ENCODE measurements at places on chromosomes 11 and 22. TPM values are rescaled to one million over a fixed set of nuclear protein-coding genes. Genes with fewer than 3 reads are reported as not detected.
A peak's percentile ranks its signal among the peaks of the same experiment; 100 is the strongest.

GRCh38 chr11:31106968-31107576 is 262.5 kb downstream of the DCDC1 start:
- H3K36me3 ChIP-seq: no peaks in the 10 kb centered on the region
- DNase-seq: no peak
- H3K4me1 ChIP-seq: no peaks in the 10 kb centered on the region
- H3K27me3 ChIP-seq: no peaks in the 10 kb centered on the region
- no peak overlapping the region for H3K27ac ChIP-seq

- no peaks in the 10 kb centered on the region for H3K36me3 ChIP-seq
- DNase-seq: no peak
- no peak overlapping the region for H3K27ac ChIP-seq
- no peaks in the 10 kb centered on the region for H3K27me3 ChIP-seq
Measured at GRCh38 chr22:25669253-25670069, 72.5 kb upstream of the MYO18B start.

DNA sequence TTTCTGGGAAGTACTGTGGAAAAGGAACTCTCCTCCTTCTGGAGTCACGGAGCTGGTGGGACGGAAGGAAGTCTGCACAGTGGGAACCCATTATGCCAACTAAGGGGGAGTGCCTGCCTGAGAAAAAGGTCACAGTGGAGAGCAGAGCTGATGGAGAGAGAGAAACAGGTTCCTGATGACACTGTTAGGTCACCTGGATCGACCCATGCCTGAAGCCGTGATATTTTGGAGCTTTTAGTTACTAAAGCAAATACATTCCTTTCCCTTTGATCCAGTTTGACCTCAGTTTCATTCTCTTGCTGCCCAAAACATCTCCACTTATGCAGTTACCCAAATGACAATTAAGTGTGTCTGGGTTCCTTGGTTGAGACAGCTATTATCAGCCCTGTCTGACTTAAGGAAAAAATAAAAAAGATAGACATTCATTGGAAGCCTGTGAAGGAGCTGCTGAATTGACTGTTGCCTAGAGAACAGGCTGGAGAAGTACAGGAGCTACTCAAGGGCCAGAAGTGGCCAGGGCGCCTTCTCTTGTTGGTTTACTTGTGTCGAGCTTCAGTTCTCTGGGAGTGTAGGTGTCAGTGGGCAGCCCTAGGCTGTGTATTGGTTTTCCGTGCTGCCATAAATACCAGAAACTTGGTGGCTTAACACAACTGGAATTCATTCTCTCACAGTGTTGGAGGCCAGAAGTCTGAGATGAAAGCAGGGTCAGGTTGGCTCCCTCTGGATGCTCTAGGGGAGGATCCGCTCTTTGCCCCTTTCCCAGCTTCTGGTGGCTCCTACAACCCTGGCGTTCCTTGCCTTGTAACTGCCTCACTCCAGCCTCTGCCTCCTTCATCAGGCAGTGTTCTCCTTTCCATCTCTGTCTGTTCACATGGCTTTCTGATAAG is 13.6 kb downstream of the MRGPRD start:
- H3K27me3 ChIP-seq: no peaks in the 10 kb centered on the region
- H3K4me3 ChIP-seq: no peak overlapping the region
- no peak for DNase-seq
- H3K36me3 ChIP-seq: no peaks in the 10 kb centered on the region
- no peak overlapping the region for H3K27ac ChIP-seq

DNA sequence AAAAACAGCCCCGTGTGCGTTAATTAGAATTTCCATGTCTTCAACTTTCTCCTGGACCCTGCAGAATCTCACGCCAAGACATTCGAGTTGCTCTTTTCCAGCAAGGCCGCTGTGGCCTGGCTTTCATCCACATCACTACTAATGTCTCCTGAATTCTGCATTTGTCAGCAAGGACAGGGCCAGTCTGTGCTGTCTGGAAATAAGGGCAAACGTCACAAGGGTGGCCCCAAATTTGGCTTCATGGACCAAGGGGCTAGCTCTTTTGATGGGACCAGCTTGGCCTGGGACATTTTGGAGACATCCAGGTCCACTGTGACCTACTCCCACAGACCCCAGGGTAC is 33.4 kb downstream of the KCNQ1OT1 start:
- H3K4me1 ChIP-seq: no peaks in the 10 kb centered on the region
- no peak overlapping the region for H3K4me3 ChIP-seq
- H3K36me3 ChIP-seq: no peaks in the 10 kb centered on the region
- DNase-seq: no peak

GRCh38 chr22:27885977-27886842 is 32.8 kb downstream of the PITPNB start:
- no peak for DNase-seq
- peaks cover 26% of the 10 kb centered on the region for H3K36me3 ChIP-seq
- no peak overlapping the region for H3K4me3 ChIP-seq
- peak overlapping the region; percentile 42 for H3K27ac ChIP-seq

DERL3 gene
- total RNA-seq: 0.25 TPM
